ENCODE measurements at places on chromosomes 16 and 17. TPM values are rescaled to one million over a fixed set of nuclear protein-coding genes. Genes with fewer than 3 reads are reported as not detected.

- H3K36me3 ChIP-seq, result no peaks in the 10 kb centered on the region
- no peaks in the 10 kb centered on the region for H3K27me3 ChIP-seq
- no peak for DNase-seq
- H3K4me1 ChIP-seq, result no peaks in the 10 kb centered on the region
- no peak overlapping the region for H3K4me3 ChIP-seq
Observed at GRCh38 chr16:35131429-35131828, 1672.0 kb downstream of the TP53TG3F start.

- no peak overlapping the region for H3K4me3 ChIP-seq
- H3K36me3 ChIP-seq, result peaks cover 2% of the 10 kb centered on the region
- no peak overlapping the region for H3K27ac ChIP-seq
- peaks cover 5% of the 10 kb centered on the region for H3K4me1 ChIP-seq
- no peak for DNase-seq
- peaks cover 30% of the 10 kb centered on the region for H3K27me3 ChIP-seq
Observed at GRCh38 chr16:68737730-68738629, 888 bp downstream of the CDH1 start.

DNA sequence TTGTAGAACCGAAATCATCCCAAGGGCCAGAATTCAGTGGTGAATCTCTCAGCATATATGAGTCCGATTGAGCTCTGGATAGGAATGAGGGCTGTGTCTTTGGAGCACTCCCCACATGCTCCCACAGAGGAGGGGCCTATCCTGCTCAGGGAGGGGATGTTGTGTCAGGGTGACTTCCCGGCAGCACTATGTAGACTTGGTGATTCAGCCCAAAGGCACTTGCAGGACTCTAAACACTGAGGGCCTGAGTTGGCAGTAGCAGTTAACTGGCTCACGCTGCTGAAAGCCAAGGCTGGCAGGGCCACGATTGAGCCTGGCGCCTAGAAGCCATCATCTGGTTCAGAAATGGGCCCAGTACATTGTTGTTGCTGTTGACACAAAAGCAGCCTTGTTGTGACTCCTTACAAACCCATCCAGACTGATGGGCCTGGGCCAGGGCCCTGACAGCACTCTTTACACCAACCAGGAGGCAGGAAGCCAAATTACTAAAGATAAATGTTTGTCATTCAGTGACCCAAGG is 31.9 kb downstream of the NMT1 start:
- H3K27me3 ChIP-seq, result no peaks in the 10 kb centered on the region
- H3K36me3 ChIP-seq, result peaks cover 63% of the 10 kb centered on the region
- no peak for DNase-seq
- H3K27ac ChIP-seq, result no peak overlapping the region

ADORA2B gene
- 2.9 TPM for total RNA-seq

DNA sequence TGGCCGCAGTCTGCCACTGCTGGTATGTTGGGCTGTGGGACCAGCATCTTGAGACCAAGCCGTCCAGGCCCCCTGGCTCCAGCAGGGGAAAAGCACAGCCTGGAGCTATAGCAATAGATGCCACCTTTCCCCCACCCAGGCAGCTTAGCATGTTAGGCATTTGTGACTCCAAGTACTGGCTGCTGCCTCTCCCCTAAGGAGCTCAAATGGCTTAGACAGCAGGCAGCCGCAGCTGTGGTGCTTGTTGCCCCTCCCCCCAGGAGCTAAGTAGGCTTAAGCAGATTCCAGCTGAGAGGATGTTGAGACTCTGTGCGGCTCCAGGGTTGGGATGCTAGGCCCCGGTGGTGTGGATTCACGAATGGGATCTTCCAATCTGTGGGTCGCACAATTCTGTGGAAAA is 88.8 kb upstream of the ANKFN1 start:
- no peaks in the 10 kb centered on the region for H3K27me3 ChIP-seq
- no peak overlapping the region for H3K27ac ChIP-seq
- no peaks in the 10 kb centered on the region for H3K4me1 ChIP-seq
- H3K4me3 ChIP-seq, result no peak overlapping the region
- DNase-seq, result no peak

GRCh38 chr17:80824549-80825470 is 166.8 kb upstream of the CHMP6 start:
- H3K27me3 ChIP-seq, result no peaks in the 10 kb centered on the region
- no peak for DNase-seq
- H3K27ac ChIP-seq, result peak overlapping the region; percentile 60
- peaks cover 58% of the 10 kb centered on the region for H3K4me1 ChIP-seq
- peaks cover 48% of the 10 kb centered on the region for H3K36me3 ChIP-seq

DNA sequence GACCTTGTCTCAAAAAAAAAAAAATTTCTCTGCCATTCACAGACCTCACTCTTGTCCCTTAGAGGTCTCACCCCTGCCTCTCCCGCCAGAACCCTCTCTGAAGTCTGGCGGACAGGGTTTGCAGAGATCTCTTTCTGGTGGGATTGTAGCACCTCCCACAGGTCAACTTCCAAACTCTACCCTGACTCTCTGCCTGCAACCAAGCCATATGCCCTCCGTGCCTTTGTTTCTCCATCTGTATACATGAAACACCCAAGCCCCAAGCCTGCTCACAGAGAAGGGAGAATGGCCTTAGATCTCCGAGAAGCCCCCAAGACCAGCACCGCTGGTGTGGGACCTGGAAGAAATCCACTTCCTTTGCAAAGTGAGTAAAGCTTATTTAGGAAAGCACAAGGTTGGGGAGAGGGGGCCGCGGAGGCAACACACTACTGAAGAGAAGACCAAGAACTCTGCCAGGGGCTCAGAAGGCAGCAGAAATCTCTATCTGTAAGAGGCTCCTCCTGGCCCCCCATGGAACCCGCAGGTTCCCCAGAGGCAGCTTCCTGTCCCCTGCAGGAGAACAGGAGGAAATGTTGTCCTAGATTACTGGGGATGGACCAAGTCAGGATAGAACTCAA is 219.9 kb downstream of the C16orf78 start:
- H3K4me1 ChIP-seq, result peaks cover 6% of the 10 kb centered on the region
- DNase-seq, result no peak
- H3K4me3 ChIP-seq, result no peak overlapping the region
- no peak overlapping the region for H3K27ac ChIP-seq
- H3K36me3 ChIP-seq, result no peaks in the 10 kb centered on the region
- peaks cover 15% of the 10 kb centered on the region for H3K27me3 ChIP-seq

GRCh38 chr17:62030264-62030663 is 34.8 kb downstream of the MED13 start:
- no peak overlapping the region for H3K27ac ChIP-seq
- H3K27me3 ChIP-seq, result no peaks in the 10 kb centered on the region
- H3K4me1 ChIP-seq, result no peaks in the 10 kb centered on the region

DNA sequence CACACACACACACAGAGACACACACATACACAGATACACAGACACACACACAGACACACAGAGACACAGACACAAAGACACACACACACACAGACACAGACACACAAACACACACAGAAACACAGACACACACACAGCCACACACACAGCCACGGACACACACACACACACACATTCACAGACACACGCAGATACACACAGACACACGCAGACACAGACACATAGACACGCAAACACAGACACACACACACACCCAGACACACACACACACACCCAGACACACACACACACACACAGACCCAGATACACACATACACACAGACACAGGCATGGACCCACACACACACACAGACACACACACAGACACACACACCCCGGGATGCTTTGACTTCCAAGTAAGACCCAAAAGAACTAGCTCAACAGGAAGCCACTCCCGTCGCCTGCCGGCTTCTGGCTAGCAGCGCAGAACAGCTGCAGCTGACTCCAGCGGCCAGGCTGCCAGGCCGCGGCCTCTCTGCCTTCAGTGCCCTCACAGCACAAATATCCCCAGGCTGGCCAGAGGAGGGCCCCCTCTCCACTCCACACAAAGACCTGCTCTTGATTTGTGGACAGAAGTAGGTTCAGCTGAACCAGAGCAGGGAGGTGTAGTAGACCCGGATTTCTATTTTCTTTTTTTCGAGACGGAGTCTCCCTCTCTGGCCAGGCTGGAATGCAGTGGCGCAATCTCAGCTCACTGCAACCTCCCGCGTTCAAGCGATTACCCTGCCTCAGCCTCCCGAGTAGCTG is 6.0 kb upstream of the CHRNE start:
- peaks cover 11% of the 10 kb centered on the region for H3K27me3 ChIP-seq
- H3K4me3 ChIP-seq, result no peak overlapping the region
- DNase-seq, result peak; percentile 87
- peaks cover 3% of the 10 kb centered on the region for H3K4me1 ChIP-seq
- H3K27ac ChIP-seq, result no peak overlapping the region
- H3K36me3 ChIP-seq, result no peaks in the 10 kb centered on the region

PIPOX gene
- 1.5 TPM for total RNA-seq

DNA sequence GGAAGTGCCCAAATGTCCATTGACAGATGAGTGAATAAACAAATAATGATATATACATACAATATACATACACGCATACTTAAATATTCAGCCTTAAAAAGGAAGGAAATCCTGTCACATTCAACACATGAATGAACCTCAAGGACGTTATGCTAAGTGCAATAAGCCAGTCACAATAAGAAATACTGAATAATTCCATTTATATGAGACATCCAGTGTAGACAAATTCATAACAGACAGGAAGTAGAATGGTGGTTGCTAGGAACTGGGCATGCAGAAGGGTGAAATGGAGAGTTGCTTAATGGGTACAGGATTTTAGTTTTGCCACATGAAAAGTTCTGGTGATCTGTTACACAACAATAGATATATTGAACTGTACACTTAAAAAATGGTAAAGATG is 8.8 kb upstream of the ITGB4 start:
- no peaks in the 10 kb centered on the region for H3K4me1 ChIP-seq
- no peak overlapping the region for H3K4me3 ChIP-seq
- H3K27ac ChIP-seq, result no peak overlapping the region
- peaks cover 6% of the 10 kb centered on the region for H3K27me3 ChIP-seq
- DNase-seq, result no peak

GRCh38 chr16:84247331-84247730 is 7.5 kb upstream of the KCNG4 start:
- no peak overlapping the region for H3K27ac ChIP-seq
- peaks cover 7% of the 10 kb centered on the region for H3K27me3 ChIP-seq
- no peak overlapping the region for H3K4me3 ChIP-seq
- H3K4me1 ChIP-seq, result no peaks in the 10 kb centered on the region

TP53TG3C gene
- not detected for total RNA-seq

GRCh38 chr17:2383628-2384167 is 17.2 kb downstream of the MNT start:
- H3K36me3 ChIP-seq, result peaks cover 3% of the 10 kb centered on the region
- H3K27me3 ChIP-seq, result no peaks in the 10 kb centered on the region
- H3K4me1 ChIP-seq, result peaks cover 11% of the 10 kb centered on the region
- no peak overlapping the region for H3K4me3 ChIP-seq

DNA sequence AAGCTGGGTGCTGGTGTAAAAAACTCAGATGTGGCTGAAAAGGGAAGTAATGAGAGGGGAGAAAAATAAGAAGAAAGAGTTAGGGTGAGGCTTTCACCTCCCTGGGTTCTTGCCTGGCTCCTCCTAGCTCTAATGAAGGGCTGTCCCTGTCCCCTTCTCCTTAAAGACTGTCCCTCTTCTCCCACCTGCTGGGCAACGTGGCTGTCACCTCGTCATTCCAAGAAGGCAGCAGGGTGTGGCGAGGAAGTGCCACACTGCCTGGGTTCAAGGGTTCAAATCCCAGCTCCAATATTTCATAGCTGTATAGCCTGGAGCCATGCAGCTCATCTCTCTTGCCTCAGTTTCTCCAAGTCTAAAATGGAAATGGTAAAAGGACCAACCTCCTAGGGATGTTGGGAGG is 122.5 kb upstream of the CACNG5 start:
- peaks cover 27% of the 10 kb centered on the region for H3K36me3 ChIP-seq
- no peak overlapping the region for H3K4me3 ChIP-seq
- H3K27ac ChIP-seq, result peak overlapping the region; percentile 64
- DNase-seq, result no peak
- H3K4me1 ChIP-seq, result peaks cover 57% of the 10 kb centered on the region
- H3K27me3 ChIP-seq, result no peaks in the 10 kb centered on the region

DNA sequence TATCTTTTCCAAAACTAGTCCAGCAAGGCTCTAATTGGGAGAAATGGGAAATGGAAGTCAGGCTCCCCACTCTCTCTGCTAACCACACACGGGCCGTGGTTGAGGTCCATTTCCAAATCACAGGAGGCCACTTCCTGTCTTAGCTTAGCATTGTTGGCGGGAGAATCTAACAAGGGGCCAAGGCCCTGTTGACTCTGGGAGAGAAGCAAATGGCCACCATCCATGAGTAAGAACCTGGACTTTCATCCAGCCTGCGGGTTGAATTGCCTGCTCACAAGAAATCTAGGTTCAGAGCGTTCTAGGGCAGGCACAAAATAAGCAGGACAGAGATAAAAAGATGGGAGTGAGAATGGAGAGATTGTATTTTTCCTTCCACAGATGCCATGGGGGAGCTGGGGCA is 5.7 kb downstream of the FAM20A start:
- no peak for DNase-seq
- H3K27ac ChIP-seq, result no peak overlapping the region
- H3K36me3 ChIP-seq, result no peaks in the 10 kb centered on the region

DNA sequence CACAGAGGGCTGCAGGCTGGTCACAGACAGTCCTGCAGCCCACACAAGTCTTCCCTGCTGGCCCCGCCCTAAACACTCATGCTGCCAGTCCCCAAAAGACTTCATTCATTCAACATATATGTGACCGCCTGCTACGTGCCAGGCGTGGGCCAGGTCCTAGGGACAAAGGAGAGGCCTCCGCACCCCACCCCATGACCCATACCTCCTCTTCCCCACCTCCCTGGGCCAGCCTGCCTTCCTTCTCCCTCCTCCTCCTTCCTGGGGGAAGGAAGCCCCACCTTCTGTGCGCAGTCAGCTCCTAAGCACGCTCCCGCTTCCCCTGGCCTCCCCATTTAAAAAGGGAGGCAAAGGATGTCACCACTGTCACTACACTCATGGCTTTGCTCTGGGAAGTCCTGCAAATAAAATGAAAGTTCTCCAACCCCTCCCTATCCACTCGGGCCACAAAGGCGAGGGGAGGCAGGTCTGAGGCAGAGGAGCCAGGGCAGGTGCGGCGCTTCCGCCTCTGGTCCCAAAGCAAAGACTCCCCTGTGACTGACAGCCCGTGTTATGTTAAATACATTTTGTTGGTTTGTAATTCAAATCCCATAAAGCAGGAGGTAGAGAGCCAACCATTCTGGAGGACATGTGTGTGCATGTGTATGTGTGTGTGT is 9.0 kb downstream of the DNAAF8 start:
- no peak for DNase-seq
- H3K27ac ChIP-seq, result peak overlapping the region; percentile 11
- H3K27me3 ChIP-seq, result no peaks in the 10 kb centered on the region
- H3K4me3 ChIP-seq, result peak overlapping the region; percentile 42

DNA sequence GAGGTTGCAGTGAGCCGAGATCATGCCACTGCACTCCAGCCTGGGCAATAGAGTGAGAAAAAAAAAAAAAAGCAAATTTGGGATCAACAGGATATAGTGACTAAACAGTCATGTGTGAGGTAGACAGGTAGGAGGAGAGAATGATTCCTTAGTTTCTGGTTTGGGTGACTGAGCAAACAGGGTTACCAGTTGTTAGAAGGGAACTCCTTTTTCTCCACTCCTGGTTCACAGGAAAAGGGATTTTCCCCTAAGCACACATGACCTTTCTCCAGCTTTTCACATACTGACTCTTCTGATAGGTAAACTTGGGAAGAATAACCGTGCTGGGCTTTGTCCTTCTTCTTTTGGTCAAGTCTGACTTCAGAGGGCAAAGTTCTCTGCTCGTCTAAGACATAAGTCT is 17.3 kb upstream of the WSCD1 start:
- H3K4me1 ChIP-seq, result no peaks in the 10 kb centered on the region
- H3K4me3 ChIP-seq, result no peak overlapping the region
- DNase-seq, result no peak
- H3K36me3 ChIP-seq, result no peaks in the 10 kb centered on the region
- peaks cover 7% of the 10 kb centered on the region for H3K27me3 ChIP-seq
- no peak overlapping the region for H3K27ac ChIP-seq

GRCh38 chr16:85461814-85462713 is 151.1 kb upstream of the GSE1 start:
- no peak for DNase-seq
- peaks cover 32% of the 10 kb centered on the region for H3K27me3 ChIP-seq
- H3K4me3 ChIP-seq, result no peak overlapping the region
- H3K4me1 ChIP-seq, result peaks cover 3% of the 10 kb centered on the region
- no peak overlapping the region for H3K27ac ChIP-seq
